ENCODE measurements at places on chromosomes 16 and 17. TPM values are rescaled to one million over a fixed set of nuclear protein-coding genes. Genes with fewer than 3 reads are reported as not detected.

The KRTAP2-2 gene
- not detected for total RNA-seq

DNA sequence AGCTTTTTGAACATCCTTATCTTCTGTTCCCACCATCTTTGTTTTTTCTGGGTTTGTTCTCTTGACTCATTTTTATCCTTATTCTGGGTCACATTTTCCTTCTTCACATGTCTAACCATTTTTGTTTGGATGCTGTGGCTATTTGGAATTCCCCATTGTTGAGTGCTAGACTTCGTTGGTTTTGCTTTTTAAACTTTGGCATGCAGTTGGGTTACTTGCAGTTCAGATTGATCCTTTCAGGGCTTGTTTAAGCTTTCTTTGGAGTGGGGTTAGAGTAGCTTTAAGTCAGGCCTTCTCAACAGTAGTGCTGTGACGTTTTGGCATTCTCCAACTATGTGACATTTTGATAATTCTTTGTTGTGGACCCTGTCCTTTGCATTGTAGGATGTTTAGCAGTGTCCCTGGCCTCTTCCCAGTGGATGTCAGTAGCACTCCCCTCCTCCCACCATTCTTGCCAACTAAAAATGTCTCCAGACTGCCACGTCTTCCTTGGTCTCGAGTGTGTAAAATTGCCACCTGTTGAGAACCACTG is 21.1 kb downstream of the PRMT7 start:
- DNase-seq = no peak

The KRT27 gene
- total RNA-seq = not detected

The KRTAP9-8 gene
- not detected for total RNA-seq

DNA sequence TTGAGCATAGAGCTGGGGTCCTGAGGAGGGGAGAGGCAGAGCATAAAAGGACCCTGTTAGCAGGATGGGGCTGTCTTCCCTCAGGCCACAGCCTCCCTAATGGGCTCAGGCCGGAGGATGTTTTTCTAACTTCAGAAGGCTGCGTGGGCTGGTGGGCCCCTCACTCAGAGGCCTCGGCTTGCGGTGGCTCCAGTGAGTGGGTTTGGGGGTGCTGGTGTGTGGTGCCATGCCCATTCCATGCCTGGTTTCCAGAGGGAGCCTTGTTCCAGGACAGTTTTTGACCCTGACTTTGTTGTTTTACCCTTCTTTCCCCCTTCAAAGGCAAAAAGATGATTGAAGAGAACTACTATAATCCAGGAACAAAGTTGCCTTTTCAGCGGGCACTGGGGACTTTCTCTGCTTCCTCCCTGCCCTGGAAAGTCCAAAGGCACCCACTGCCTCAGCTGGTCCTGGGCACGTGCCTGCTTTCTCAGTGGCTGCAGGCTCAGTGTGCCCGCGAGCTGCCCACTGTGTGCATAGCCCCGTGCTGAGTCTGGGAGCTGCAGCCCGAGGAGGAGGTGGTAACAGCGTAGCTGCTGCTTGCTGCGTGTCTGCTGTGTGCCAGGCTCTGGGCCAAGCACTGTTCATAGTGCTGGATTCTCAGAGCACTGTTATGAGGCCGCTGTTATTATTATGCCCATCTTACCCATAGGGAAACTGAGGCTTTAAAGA is 11.8 kb downstream of the NKD1 start:
- DNase-seq = no peak

GRCh38 chr17:82156284-82156925 is 56.2 kb downstream of the CCDC57 start:
- DNase-seq = no peak

GRCh38 chr16:84715854-84716253 is 16.1 kb downstream of the USP10 start:
- no peak for DNase-seq

The GPRC5B gene
- 1.6 TPM for total RNA-seq

The LHX1 gene
- total RNA-seq = 1.6 TPM

DNA sequence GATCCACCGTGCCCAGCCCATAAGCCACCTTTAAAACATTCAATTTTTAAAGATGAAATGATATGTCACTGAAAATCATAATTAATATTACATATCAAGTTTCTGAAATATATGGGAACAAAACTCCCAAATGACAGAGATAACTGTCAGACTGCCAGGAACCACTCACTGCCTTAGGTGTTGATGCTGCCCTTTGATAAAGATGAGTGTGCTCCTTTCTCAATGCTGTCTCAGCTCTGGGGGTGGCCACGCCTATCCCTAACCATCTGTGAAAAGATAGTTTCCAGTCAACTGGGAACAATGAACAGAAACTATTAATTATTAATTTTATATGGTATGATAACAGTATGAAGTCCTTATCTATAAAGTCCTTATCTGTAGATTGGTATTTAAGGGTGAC is 177.7 kb downstream of the MYO1D start:
- no peak for DNase-seq

DNA sequence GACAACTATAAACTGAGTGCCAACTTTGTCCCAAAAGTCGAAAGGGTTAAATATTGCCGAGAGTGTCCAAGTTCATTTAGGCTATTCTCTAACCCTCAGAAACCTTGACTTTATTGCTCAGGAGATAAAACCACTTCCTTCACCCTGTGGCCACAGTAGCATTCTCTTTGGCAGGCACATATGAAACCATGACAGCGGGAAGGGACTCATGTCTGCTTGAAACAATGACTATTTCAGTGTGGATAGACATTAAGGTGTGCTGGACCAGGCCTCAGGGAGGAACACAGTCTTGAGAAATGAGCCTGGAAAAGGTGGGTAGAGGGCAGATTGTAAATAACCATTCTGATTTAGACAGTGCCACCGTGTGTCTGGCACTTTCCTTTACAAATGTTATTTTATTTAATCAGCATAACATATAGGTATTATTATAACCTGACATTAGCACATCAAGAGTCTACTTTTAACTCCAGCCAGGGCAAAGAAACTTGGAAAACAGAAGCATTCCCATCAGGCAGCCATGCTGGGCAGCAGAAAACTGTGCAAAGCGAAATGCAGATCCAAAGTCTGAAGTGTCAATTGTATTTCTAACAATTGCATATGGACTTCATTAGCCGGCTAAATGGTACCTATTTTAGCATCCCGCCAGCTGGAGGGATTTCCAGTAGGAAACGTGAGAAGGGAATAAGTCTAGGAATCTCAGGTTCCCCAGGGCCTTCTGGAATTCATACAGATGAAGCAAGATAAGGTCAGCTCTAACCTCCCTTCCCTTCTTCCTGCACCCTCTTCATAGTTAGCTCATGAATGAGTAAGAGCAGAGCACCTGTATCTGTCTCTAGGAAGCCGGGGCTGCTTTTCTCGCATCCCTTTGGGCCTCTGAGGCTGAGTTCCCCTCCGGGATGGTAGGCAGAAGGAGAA is 212.8 kb upstream of the ELAC2 start:
- DNase-seq = no peak

The CCDC40 gene
- 1.3 TPM for total RNA-seq

The CDK3 gene
- 1.4 TPM for total RNA-seq

- peak; percentile 91 for DNase-seq
These were observed 12.2 kb upstream of the MMD start for GRCh38 chr17:55433629-55434422.

The KRT39 gene
- total RNA-seq = 0.24 TPM

DNA sequence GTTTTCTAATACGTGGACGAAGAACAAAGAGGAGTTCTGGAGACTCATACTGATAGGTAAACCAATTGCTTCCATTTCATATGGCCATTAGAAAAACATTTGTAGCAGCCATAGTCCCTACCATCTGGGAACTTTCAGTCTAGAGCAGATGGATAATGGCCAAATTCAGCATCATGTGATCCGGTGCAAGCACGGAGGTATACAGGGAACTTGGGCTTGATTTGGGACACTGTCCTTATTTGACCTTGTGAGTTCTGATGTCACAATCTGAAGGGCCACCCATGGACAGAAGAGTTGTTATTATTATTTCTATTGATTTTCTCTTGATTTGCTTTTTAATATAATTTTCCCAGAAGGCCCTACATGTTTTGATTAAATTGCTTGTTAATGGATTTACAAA is 154.6 kb upstream of the ZNF267 start:
- no peak for DNase-seq

The GJD3 gene
- not detected for total RNA-seq

The TP53TG3F gene
- not detected for total RNA-seq

The GAST gene
- total RNA-seq = not detected
